ENCODE measurements at places on chromosomes 4 and X.

GRCh38 chr4:61336916-61337315, 136.8 kb downstream of the ADGRL3 start:
- no peak for DNase-seq

DNA sequence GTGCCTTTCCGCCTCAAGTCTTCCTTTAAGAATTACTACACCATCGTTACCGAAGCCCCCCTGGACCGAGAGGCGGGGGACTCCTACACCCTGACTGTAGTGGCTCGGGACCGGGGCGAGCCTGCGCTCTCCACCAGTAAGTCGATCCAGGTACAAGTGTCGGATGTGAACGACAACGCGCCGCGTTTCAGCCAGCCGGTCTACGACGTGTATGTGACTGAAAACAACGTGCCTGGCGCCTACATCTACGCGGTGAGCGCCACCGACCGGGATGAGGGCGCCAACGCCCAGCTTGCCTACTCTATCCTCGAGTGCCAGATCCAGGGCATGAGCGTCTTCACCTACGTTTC, 2.2 kb downstream of the PCDH10 start:
- DNase-seq, result peak; percentile 34

DNA sequence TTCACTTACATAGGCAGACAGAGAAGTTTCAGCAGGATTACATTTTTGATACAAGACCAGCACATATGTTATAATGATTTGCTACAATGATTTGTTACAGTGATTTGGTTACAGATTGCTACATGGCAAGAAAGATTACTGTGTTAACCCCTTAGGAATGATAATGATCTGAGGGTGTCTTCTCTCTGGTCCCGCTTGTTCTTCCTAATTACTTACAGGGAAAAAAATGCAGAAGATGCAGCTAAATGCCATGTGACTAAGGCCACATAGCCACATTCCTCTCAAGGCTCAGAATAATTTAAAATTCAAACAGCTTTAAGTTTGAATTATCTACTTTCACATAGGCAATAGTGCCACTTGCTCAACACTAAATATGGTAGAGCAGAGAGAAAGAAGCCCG, 9.7 kb upstream of the LAP3 start:
- DNase-seq, result no peak

DNA sequence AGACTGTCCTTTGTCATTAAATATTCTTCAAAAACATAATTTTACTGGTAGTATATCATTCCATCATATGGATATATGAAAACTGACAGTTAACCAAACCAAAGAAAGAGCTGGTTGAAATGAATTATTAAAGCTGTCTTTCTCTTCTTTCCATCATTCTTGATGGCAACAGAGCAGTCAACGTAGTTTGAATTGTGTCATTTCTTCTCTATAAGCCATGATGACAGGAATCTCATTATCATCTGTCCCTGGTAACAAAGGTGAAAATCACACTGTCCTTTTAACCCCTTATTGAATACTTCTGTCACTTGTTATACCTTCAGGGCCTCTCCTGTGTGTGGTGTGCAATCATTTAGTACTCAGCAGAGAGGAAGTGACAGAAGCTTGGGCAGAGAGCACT, 197.0 kb upstream of the SLITRK2 start:
- no peak for DNase-seq

GRCh38 chr4:119034276-119035008, 101.2 kb upstream of the MYOZ2 start:
- DNase-seq, result no peak

DNA sequence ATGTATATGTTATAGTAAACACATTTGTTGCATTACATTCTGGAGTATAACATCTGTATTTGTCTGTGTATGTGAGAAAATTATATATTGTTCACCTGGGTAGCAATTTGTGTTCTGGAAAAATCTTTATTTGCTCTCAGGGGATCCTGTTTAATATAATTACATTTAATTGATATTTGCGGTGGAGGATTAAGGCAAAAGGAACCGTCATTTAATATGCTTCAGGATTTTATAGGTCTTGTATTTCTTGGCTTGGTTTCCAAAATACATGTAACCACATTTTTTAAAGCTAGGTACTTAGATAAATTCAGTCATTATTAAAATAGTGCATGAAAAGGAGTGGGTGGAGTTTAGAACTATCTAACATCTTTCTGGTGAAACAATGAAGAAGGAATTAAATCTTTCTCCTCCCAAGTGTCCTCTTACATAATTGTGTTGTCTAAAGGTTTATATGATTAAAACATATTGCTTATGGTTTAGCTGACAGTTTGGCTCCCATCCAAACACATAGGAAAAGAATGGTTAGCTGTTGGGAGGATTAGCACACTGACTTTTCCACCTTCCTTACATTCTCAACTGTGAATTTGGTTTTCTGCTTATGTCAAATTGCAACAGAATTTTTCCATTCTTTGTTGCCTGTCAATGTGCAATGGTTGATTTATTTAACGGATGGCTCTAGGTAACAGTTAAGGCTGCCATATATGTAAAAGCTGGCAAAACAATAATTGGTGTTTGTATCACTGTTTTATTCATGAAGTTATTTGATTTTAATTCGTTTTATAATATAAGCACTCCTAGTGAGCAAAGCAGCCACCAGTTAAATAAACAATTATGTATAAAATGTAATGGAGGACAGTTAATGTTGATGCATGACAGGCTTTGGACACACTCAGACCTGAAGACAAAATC, 250.8 kb upstream of the SFRP2 start:
- peak; percentile 6 for DNase-seq

GRCh38 chrX:119482481-119483480, 14.5 kb downstream of the SLC25A5 start:
- peak; percentile 82 for DNase-seq

- DNase-seq, result no peak
Measured at GRCh38 chrX:39654183-39654925, 443.4 kb downstream of the BCOR start.

DNA sequence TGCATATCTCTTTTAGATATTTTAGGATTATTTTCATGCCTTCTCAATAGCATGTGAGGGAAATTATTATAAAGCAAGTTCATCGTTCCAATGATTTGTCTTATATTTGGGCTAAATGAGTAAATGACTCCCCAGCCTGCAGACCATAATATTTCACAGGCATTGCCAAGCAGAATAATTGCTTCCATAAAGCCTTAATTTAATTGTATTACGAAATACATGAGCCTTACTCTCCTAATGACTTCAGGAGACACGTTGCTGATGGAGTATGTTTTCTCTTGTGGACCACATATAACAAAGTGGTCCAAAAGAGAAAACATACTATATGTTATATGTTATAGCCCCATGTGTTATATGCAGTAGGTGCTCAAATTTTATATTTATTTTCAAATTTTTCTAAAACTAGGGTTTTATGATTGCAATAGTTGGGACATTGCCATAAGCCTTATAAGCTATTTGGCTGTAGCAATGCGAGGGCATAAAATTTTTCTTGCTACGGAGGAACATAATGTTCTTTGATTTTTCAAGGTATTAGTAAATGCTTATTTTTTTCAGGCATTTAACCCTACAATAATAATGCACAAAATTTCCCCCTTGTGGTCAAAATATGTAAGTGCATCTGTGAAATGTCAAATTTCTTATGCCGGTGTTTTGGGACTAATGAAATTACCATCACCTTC, 26.2 kb upstream of the TMPRSS11D start:
- peak; percentile 14 for DNase-seq

GRCh38 chr4:104756837-104757236, 262.1 kb upstream of the CXXC4 start:
- no peak for DNase-seq

DNA sequence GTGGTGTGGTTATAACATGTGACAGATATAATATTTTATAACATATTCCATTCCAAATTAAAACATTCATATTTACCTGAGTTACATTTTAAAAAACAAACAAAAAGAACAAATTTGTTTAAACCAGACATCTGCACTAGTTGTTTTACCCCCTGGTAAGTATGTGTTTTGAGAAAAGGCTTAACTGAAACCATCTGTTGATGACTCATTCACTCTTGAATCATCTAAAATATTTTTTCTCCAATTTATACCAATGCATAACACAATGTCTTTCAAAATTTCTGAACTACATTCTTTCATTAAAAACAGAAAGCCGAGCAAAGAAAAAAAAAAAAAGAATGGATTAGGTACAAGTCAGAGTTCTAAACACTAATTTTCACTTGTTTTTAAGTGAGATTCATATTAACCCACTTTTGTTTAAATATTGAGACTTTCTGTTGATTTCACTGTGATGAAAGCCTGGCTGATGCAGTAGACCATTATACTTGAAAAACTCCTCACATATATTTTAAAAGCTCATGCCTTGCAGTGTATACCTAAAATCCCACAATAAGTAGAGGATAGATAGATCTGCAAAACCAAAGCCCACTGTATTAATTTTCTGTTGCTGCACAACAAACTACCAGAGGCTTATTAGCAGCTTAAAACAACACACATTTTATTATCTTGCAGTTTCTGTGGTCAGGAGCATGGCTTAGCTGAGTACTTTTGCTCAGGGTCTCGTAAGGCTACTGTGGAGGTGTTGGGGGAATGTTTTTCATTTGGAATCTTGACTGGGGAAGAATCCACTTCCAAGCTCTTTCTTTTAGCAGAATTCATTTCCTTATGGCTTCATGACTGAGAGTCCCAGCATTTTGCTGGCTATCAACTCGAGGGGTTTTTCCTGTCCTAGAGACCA, 221.5 kb downstream of the PCDH18 start:
- peak; percentile 55 for DNase-seq

- no peak for DNase-seq
Measured at GRCh38 chr4:6115342-6115741, 85.0 kb downstream of the JAKMIP1 start.

DNA sequence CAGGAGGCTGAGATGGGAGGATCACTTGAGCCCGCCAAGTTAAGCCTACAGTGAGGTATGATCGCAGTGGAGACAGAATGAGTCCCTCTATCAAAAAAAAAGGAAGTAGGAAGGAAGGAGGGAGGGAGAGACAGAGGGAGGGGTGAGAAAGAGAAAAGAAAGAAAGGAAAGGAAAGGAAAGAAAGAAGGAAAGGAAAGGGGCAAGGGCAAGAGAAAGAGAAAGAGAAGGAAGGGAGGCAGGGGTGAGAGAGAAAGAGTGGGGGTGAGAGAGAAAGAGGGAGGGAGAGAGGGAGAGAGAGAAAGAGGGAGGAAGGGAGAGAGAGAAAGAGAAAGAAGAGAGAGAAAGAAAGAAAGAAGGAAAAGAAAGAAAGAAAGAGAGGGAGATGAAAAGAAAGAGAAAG, 13.2 kb downstream of the ELF2 start:
- DNase-seq, result no peak

GRCh38 chr4:126264839-126265238, 950.1 kb downstream of the FAT4 start:
- peak; percentile 29 for DNase-seq

GRCh38 chr4:83364312-83364711, 29.7 kb upstream of the HPSE start:
- DNase-seq, result peak; percentile 10

GRCh38 chrX:39875834-39876628, 221.7 kb downstream of the BCOR start:
- no peak for DNase-seq
